SJSA1 (cell line): ENCODE measurements at places on chromosomes 6 and 20. TPM values are rescaled to one million over a fixed set of nuclear protein-coding genes. Genes with fewer than 3 reads are reported as not detected.

Gene HRH3
- total RNA-seq = not detected in 2 replicates

Gene GPRC6A
- total RNA-seq = not detected in 2 replicates

Gene SLC17A1
- not detected in 2 replicates for total RNA-seq

Gene ENPP5
- 0.94 and 2.8 TPM in 2 replicates for total RNA-seq

Gene RIPOR3
- 1.3 and 1.8 TPM in 2 replicates for total RNA-seq

Gene ZKSCAN3
- total RNA-seq = 5.9 and 6.9 TPM in 2 replicates

Gene HLA-DOB
- total RNA-seq = 0.32 TPM in 1 of 2 replicates, not detected in the other

Gene TAGAP
- 5.7 and 8.4 TPM in 2 replicates for total RNA-seq

Gene PLCB4
- total RNA-seq = 4.0 and 9.3 TPM in 2 replicates

Gene RXRB
- 12.4 and 14.7 TPM in 2 replicates for total RNA-seq

Gene ARFGAP1
- total RNA-seq = 63.0 and 70.9 TPM in 2 replicates

Gene SSTR4
- not detected in 2 replicates for total RNA-seq

Gene TRERF1
- 3.0 and 3.6 TPM in 2 replicates for total RNA-seq

Gene SLC22A16
- total RNA-seq = not detected in 2 replicates

Gene HAO1
- total RNA-seq = not detected in 2 replicates

Gene LIME1
- total RNA-seq = 10.2 and 38.5 TPM in 2 replicates

Gene CABLES2
- total RNA-seq = 6.9 and 14.9 TPM in 2 replicates

Gene ETV7
- total RNA-seq = 2.0 TPM in 1 of 2 replicates, not detected in the other

Gene OR2B6
- total RNA-seq = not detected in 2 replicates

Gene STMND1
- total RNA-seq = 1.00 TPM in 1 of 2 replicates, not detected in the other

Gene PRSS16
- not detected in 2 replicates for total RNA-seq

Gene VSX1
- total RNA-seq = not detected in 2 replicates

Gene RAB44
- total RNA-seq = not detected in 2 replicates

Gene MYO6
- 6.4 and 6.7 TPM in 2 replicates for total RNA-seq

Gene PACRG
- total RNA-seq = not detected in 2 replicates

Gene GPX5
- total RNA-seq = not detected in 2 replicates

Gene CSNK2A1
- total RNA-seq = 135 and 158 TPM in 2 replicates

Gene HMGA1
- total RNA-seq = 31.7 and 48.4 TPM in 2 replicates

Gene MDC1
- total RNA-seq = 8.4 and 8.6 TPM in 2 replicates

Gene TSHZ2
- not detected in 2 replicates for total RNA-seq

Gene VWA7
- total RNA-seq = not detected in 2 replicates

Gene ADGRB3
- not detected in 2 replicates for total RNA-seq

Gene MAFB
- total RNA-seq = not detected in 2 replicates

Gene KIF6
- not detected in 2 replicates for total RNA-seq

Gene SLA2
- total RNA-seq = not detected in 2 replicates

Gene ATP6V1G2
- total RNA-seq = 0.13 TPM in 1 of 2 replicates, not detected in the other

Gene POM121L2
- not detected in 2 replicates for total RNA-seq

Gene COL21A1
- 5.0 and 12.6 TPM in 2 replicates for total RNA-seq

Gene SPDEF
- not detected in 2 replicates for total RNA-seq

Gene SCRT2
- not detected in 2 replicates for total RNA-seq

Gene IYD
- total RNA-seq = not detected in 2 replicates

Gene THBS2
- total RNA-seq = not detected in 2 replicates

Gene DLK2
- 0.16 TPM in 1 of 2 replicates, not detected in the other for total RNA-seq

Gene LINC00237
- not detected in 2 replicates for total RNA-seq

Gene TRIM10
- total RNA-seq = not detected in 2 replicates

Gene DUSP15
- total RNA-seq = 1.5 and 3.4 TPM in 2 replicates

Gene THEMIS
- not detected in 2 replicates for total RNA-seq

Gene MRAP2
- not detected in 2 replicates for total RNA-seq

Gene OOEP
- total RNA-seq = not detected in 2 replicates

Gene BCAS1
- 0.66 and 1.8 TPM in 2 replicates for total RNA-seq

Gene E2F1
- 62.1 and 63.9 TPM in 2 replicates for total RNA-seq

Gene RBBP8NL
- total RNA-seq = not detected in 2 replicates

Gene PIGU
- total RNA-seq = 13.3 and 24.4 TPM in 2 replicates
